Myometrial cell (primary cell): ENCODE measurements at places on chromosomes 1 and 21. TPM values are rescaled to one million over a fixed set of nuclear protein-coding genes. Genes with fewer than 3 reads are reported as not detected.

Gene LEMD1
- total RNA-seq: not detected in 2 replicates

Gene PDZK1
- total RNA-seq: 0.53 and 2.0 TPM in 2 replicates

Gene SH3BGR
- total RNA-seq: 1.2 and 4.9 TPM in 2 replicates

Gene KCND3
- total RNA-seq: not detected in 2 replicates

Gene LIPI
- total RNA-seq: not detected in 2 replicates

Gene MKNK1
- total RNA-seq: 10.1 and 11.9 TPM in 2 replicates

Gene NR1I3
- not detected in 2 replicates for total RNA-seq

Gene HAPLN2
- total RNA-seq: not detected in 2 replicates

Gene CHRM3
- not detected in 2 replicates for total RNA-seq

Gene NHLH1
- total RNA-seq: not detected in 2 replicates

Gene HNRNPCL2
- total RNA-seq: not detected in 2 replicates

Gene KRTAP13-2
- total RNA-seq: not detected in 2 replicates

Gene SMCP
- not detected in 2 replicates for total RNA-seq

Gene POFUT2
- total RNA-seq: 62.7 and 66.6 TPM in 2 replicates

Gene DIO1
- total RNA-seq: not detected in 2 replicates

Gene GPR25
- not detected in 2 replicates for total RNA-seq

Gene ZNF683
- not detected in 2 replicates for total RNA-seq

Gene ETV3L
- total RNA-seq: not detected in 2 replicates

Gene PDZK1IP1
- total RNA-seq: not detected in 2 replicates

Gene ELF3
- total RNA-seq: not detected in 2 replicates

Gene DNAJB4
- total RNA-seq: 48.2 and 49.6 TPM in 2 replicates

Gene EPHA10
- not detected in 2 replicates for total RNA-seq

Gene RYR2
- total RNA-seq: not detected in 2 replicates

Gene IRF6
- total RNA-seq: 0.18 TPM in 1 of 2 replicates, not detected in the other

Gene PAQR6
- not detected in 2 replicates for total RNA-seq

Gene FAM131C
- not detected in 2 replicates for total RNA-seq

Gene GSTM1
- 31.0 and 32.3 TPM in 2 replicates for total RNA-seq

Gene AADACL3
- not detected in 2 replicates for total RNA-seq

Gene CTSS
- total RNA-seq: 0.29 and 1.2 TPM in 2 replicates

Gene KRTAP19-3
- total RNA-seq: not detected in 2 replicates

Gene OR2T12
- not detected in 2 replicates for total RNA-seq

Gene LENEP
- not detected in 2 replicates for total RNA-seq

Gene SLC44A5
- not detected in 2 replicates for total RNA-seq

Gene ASPM
- 30.3 and 46.1 TPM in 2 replicates for total RNA-seq

Gene DNAI4
- 4.6 and 5.3 TPM in 2 replicates for total RNA-seq

Gene FCRLA
- 1.2 and 4.6 TPM in 2 replicates for total RNA-seq

Gene APH1A
- 116 and 135 TPM in 2 replicates for total RNA-seq

Gene CD53
- not detected in 2 replicates for total RNA-seq

Gene CD1B
- not detected in 2 replicates for total RNA-seq

Gene KRTAP7-1
- total RNA-seq: not detected in 2 replicates

Gene ALX3
- total RNA-seq: not detected in 2 replicates

Gene SLC9C2
- not detected in 2 replicates for total RNA-seq

Gene ATP1A2
- total RNA-seq: not detected in 2 replicates

Gene AMY1C
- not detected in 2 replicates for total RNA-seq

Gene RGS4
- total RNA-seq: 231 and 232 TPM in 2 replicates

Gene HPDL
- total RNA-seq: 3.4 and 5.2 TPM in 2 replicates

Gene TMCC2
- total RNA-seq: 1.1 and 3.2 TPM in 2 replicates

Gene C8A
- not detected in 2 replicates for total RNA-seq

Gene HMGN1
- total RNA-seq: 219 and 227 TPM in 2 replicates

Gene RXRG
- total RNA-seq: not detected in 2 replicates

Gene NCF2
- total RNA-seq: not detected in 2 replicates

Gene MYCBP
- 36.7 and 49.3 TPM in 2 replicates for total RNA-seq

Gene OR6K3
- total RNA-seq: not detected in 2 replicates

Gene PTAFR
- total RNA-seq: 0.35 and 1.2 TPM in 2 replicates
